ENCODE measurements at places on chromosomes 13 and 19. TPM values are rescaled to one million over a fixed set of nuclear protein-coding genes. Genes with fewer than 3 reads are reported as not detected.

DNA sequence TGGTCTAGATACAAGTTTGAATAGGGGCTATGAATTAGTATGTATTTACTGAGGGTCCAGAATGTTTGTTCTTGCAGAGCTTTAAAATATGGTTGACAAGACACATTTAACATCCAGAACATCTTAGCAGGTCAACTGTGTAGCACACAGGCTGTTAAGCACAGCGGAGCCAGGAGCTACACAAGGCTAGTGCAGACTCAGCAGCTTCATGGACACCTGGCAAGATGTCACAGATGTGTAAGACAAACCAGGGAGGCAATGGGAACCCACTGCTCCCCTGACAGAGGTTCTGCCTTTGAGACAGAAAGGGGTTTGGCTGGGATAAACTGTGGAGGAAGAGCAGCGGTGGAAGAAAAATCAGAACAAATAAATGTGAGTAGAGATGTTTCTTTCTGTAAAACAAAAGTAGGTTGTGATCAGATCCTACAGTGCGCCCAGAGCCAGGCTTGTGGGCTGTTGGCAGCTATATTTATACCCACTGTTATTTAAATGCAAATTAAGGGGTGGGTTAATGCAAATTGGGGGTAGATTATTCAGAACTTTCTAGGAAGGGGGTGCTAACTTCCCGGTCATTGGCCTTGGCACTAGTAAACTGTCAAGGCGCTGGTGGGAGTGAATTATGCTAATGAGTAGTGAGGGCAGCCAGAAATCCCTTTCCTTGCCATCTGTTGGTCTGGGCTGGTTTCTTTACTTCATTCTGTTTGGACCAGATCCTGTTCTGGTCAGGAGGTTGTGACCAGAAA is 33.0 kb downstream of the MIPEP start:
- DNase-seq = no peak

Gene ATP7B
- 0.74 TPM for total RNA-seq

GRCh38 chr19:5455367-5456129 is at the start of gene ZNRF4:
Gene ZNRF4, plus strand, starts transcription at chr19:5455417. Its CDS starts 75 bp downstream, at chr19:5455492.
- DNase-seq = no peak

- no peak for DNase-seq
Measured at GRCh38 chr19:29311191-29311790, 98.3 kb upstream of the UQCRFS1 start.

DNA sequence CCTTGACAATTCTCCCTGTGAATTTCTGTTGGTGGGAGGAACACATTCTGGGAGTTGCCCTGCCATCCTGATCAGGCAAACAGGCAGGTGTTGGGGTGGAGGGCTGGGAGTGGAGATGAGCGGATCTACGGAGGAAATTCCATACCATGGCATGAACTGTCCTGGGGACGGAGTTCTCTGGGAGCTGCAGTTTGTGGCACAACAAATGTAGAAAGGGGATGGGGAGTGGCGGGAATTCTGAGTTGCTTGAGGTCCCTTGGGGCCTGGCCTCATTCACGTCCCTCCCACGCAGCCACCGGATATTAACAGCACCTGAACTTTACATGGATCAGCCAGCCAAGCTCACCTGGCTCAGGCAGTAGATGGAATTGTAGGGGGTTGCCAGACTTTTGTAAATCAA is 70.0 kb downstream of the CHST8 start:
- no peak for DNase-seq

DNA sequence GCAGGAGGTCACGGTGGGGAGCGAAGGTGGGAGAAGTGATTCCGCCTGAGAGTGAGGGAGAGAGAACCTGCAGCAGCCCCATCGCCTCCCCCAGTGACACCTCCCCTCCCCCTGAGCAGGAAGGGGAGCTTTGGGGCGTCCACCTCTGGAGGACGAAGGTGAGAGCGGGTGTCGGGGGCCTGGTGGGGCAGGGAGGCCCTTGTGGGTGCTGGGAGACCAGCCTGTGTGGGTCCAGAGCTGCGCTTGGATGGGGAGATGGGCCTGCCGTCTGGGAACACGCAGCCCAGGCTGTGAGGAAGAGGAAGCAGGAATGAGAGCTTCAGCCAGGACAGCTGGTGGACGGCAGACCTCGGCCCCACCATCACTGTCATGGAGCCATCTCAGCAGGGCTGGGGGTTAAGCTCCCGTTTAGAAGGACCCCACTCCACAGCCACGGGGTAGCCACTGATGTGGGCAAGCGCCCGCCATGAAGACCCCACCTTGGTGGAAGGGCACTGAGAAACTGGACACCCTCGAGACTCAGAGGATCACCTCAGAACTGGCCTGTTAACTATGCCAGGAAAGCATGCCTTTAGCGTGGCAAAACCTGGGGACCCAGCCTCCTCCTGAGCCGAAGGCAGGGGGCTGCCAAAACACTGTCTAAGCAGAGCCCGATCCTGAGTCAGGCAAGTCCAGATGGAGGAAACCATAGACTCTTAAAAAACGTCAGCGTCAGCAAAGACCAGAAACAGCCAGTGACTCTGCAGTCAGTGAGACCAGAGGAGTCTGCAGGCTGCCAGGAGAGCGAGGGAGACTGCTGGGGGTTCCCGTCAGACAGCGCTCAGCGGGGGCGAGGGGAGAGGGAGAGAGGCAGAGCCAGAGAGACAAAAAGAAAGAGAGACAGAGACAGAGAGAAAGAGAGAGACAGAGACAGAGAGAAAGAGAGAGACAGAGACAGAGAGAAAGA is 6.4 kb upstream of the PROZ start:
- no peak for DNase-seq

GRCh38 chr19:11130824-11131455 is 24.6 kb downstream of the SPC24 start:
- peak; percentile 68 for DNase-seq

Gene MARCHF2
- total RNA-seq = 29.0 TPM

DNA sequence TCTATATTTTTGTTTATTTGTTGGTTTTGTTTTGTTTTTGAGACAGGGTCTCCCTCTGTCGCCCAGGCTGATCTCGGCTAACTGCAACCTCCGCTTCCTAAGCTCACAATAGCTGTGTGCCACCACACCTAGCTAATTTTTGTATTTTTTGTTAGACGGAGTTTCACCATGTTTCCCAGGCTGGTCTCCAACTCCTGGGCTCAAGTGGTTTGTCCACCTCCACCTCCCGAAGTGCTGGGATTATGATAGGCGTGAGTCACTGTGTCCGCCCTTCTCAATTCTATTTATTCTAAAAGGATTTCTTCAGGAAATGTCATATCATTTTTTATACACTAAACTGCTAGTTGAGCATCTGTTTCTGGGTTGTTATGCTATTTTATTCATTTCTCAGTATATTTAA is 1206.0 kb downstream of the OLFM4 start:
- no peak for DNase-seq

GRCh38 chr13:77323858-77324257 is 3.0 kb downstream of the MYCBP2 start:
- no peak for DNase-seq

GRCh38 chr19:6518145-6518911 is 12.5 kb upstream of the TNFSF9 start:
- peak; percentile 41 for DNase-seq

Gene ZNF296
- total RNA-seq = 4.0 TPM

Gene PSG1
- total RNA-seq = not detected

DNA sequence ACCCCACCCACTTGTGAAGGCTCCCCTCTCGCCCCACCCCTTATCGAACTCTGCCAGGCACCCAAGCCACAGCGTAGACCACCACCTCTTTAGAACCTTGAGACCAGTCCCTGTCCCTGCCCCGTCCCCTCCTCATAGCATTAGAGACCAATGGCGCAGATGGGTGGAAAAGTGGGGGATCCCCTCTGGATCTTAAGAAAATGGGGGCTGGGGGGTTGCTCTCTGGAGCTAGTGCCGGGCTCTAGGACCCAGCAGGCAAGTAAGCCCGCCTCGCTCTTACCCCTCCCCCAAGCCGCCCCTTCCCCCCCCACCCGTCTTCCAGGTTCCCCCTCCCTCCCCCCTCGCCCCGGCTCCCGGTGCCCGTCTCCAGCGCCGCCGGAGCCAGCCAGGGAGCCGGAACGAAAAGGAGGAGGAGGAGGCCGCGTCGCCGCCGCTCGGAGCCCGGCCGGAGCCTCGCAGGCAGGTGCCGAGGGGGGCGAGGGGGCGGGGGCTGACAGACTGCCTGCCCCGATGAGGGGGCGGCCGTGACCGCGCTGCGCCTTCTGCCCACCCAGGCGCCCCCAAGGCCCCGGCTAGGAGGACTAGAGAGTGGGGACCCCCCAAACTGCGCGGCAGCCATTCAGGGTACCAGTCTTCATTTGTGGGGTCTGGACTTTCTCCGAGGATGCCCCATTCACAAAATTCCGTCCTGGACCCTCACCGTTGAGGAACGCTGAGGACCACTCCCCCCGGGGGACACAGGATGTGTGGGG is at the start of gene SPRED3:
Gene SPRED3, plus strand, starts transcription at position 349 of the 752 bp plus-strand sequence. CDS start 1,606 bp downstream, outside the sequence.
- DNase-seq = no peak

Gene GGN
- not detected for total RNA-seq
